Nephron progenitor cell (in vitro differentiated cells): ENCODE measurements at places on chromosomes 5 and 9.

DNA sequence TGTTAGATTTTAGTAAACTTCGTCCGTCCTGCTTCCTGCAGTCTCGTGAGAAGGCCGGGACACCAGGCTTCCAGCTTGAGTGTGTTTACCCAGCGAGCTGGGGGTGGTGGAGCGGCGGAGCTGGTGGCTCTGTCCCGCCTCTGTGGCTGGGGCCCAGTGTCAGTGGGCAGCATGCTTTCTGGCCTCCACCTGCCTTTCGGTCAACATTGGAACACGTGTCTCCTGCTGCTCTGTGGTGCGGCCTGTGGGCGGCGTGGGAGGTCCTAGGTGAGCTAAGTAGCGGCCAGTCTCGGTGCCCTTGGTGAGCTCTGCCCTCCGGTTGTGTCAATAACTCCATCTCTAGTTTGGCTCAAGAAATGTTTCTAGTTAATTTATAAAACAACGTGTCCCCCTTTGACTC, 125.9 kb downstream of the GADD45G start:
- peak; percentile 26 for DNase-seq

DNA sequence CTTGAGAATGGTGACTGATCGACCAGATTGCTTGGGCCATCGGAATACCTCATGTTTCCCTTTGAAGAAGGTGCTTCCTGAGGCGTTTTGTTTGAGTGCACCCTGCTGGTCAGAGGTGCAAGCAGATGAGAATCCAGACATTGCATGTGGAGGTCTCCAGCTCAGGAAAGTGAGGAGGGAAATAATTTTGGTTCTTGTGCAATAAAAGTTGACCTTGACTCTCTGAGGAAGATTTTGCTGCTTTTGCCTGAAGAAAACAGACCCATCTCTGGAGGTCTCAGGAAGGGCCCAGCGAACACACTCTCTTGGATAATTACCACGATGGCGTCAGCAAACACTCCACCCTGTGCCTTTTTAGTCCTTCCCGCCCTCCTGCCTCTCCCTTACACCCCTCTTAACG, 69.7 kb downstream of the GRAMD2B start:
- DNase-seq = no peak

- DNase-seq = no peak
These were observed 8.5 kb downstream of the MRPL36 start for GRCh38 chr5:1791176-1791575.

DNA sequence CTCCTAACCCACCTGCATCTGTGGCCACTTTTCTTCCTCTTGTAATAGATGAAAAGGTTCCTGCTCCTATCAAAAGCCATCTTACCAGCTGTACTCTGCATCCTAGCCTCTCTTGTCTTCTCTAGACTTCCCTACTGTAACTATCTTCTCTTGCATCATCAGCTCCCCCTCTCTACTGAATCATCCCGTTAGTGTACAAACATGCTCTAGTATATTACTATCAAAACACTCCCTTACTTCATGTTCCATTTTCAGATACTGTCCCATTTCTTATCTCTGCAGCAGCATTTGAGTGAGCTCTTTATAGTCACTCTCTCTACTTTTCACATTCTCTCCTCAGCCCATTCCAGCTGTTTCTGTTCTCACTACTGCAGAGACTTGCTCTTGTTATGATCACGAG, 2.8 kb downstream of the SRA1 start:
- no peak for DNase-seq

- DNase-seq = no peak
These were observed 91.9 kb upstream of the C9orf72 start for GRCh38 chr9:27665136-27665535.

- DNase-seq = no peak
These were observed 784.6 kb upstream of the NUDT12 start for GRCh38 chr5:104347119-104347708.

GRCh38 chr9:21015129-21015815, 16.2 kb downstream of the HACD4 start:
- no peak for DNase-seq

GRCh38 chr5:178644826-178645545, 18.1 kb upstream of the CLK4 start:
- DNase-seq = no peak

DNA sequence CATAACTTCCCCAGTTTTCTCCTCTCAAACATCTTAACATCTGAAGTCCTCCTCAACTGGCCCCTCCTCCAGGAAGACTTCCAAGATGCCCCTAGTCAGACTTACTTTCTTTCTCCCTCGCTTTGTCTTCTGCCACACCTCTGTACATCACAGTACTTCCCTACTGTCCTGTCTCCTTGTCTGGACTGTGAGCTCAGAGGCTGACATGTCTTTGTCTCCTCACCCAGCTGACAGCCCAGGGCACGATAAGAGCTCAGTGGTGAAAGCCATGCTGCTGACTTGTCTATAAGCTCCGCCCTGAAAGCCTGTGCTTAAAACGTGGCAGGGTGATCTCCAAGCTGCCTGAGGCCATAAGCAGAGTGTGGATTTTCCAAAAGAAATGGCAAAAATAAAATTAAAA, 33.0 kb upstream of the SLC25A51 start:
- DNase-seq = no peak

GRCh38 chr5:126339215-126339805, 83.9 kb upstream of the GRAMD2B start:
- DNase-seq = peak; percentile 47

DNA sequence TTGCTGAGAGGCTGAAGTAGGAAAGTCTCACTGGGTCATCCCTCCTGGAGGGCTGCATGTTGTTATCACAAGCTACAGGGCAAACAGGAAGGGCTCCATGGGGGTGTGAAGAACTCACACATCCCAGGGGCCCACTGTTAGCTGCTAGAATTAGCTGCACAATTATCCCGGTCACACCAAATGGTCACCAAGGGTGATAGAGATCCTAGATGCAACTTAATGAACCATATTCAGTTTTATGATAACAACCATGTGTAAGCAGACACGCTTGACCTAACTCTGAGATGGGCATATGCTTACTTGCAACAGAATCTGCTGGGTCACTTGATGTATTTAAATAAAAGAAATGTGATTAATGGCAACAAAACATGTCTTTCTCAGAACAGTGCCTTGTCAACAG, 143.5 kb upstream of the C6 start:
- peak; percentile 9 for DNase-seq

DNA sequence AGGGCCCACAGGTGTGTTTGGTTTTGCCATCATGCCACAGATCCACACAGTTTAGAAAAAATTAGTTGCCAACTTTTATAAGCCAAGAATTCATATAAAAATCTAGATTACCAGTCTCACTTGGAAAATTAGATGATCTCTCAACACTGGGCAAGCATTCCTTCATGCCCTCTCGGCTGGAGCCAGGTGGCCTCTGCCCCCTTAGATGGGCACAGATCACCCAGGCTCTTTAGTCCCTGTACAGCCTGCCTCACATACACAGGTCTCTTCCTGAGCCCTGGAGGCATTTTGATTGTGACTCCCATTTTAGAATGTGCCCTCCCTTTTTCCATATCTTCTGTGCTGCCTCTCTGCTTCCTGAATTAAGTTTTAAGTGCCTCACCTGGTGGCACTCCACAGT, 20.0 kb downstream of the ACO1 start:
- DNase-seq = no peak

GRCh38 chr9:27491154-27491553, 32.9 kb upstream of the IFNK start:
- DNase-seq = no peak

- DNase-seq = no peak
These were observed 70.6 kb downstream of the DPYSL3 start for GRCh38 chr5:147439254-147439653.

DNA sequence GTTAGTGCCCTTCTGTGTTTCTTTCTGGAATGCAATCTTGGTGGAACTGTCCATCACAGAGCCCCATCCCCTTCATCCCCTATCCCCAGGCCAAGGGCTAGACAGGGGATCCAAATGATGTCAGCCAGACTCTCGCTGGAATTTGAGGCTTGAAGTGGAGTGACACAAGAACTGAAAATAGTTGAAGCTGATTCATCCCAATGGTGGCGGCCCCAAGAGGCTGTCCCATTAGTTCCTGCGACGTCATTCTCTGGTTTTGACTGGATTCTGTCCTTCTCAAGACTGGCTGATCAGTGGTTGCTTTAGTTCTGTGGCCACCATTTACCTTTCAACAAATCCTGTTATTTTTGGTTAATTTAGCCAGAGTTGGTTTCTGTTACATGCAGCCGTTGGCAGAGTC, 59.9 kb downstream of the SUB1 start:
- no peak for DNase-seq

GRCh38 chr5:164358531-164359259, 853.3 kb downstream of the MAT2B start:
- DNase-seq = no peak

GRCh38 chr5:2193542-2194235, 311.0 kb upstream of the IRX4 start:
- no peak for DNase-seq

- no peak for DNase-seq
These were observed 878.2 kb downstream of the MAT2B start for GRCh38 chr5:164383662-164384061.

DNA sequence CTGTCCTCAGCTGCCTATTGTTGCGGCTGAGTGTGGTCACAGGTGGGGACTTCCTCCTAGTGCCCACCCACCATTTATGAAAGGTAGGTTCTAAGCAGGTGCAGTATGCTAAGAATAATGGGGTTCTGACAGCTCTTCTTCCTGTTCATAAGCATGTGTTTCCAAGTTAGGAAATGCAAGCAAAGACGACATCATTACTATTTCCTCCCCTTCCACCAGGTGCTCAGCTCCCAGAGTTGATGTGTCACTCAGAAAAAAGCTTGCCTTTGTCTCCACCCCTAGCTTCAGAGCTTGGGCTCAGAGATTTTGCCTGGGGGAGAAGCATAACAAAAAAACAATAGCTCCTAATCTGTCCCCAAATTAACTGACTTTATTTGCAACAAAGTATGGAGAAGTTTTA, 1076.7 kb downstream of the NR2F1-AS1 start:
- no peak for DNase-seq

DNA sequence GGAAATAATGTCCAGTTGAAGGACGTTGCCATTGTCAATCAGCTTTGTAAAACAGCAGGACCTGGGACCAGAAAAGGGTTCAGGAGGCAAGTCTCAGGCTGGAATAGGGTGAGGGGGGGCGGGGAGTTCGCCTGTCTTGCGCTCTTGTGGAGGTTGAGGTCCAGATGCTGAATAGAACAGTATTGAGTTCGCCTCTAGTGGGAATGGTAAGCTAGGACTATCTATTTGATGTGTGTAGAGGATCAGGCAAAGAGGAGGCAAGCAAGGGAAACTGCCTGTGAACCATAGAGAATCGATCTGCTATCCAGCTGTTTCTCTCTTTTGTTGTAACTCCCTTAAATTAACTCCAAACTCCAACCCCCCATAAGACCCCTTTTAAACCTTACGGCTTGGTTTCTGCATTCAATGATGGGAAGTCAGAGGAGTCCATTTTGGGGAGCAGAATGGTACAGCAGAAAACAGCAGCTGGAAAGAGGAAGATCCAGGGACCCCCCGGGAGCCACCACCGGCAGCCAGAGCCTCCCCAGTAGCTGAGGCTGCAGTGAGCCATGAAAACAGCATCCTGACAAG, 133.7 kb downstream of the SLC28A3 start:
- no peak for DNase-seq

DNA sequence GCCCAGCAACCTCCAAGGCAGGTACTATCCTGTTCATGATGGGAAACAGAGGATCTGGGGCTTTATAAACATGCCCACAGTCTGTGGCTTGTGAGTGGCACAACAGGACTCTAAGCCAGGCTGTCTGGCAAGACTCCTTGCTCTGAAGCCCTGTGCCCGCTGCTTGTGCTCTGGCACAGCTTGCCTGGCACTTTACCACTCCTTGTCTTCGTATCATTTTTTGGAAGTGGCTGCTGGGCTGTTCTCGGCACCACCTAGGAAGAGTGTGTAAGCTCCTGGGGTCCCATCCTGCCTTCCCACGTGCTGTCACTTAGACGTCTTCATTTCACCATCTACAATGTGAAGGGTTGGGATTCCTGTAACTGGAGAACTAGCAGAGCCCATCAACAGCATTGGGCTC, 59.3 kb upstream of the GLRX start:
- no peak for DNase-seq

- DNase-seq = peak; percentile 45
These were observed 11.4 kb downstream of the MTAP start for GRCh38 chr9:21813575-21814473.

GRCh38 chr5:154971501-154971900, 30.6 kb downstream of the MRPL22 start:
- DNase-seq = no peak

DNA sequence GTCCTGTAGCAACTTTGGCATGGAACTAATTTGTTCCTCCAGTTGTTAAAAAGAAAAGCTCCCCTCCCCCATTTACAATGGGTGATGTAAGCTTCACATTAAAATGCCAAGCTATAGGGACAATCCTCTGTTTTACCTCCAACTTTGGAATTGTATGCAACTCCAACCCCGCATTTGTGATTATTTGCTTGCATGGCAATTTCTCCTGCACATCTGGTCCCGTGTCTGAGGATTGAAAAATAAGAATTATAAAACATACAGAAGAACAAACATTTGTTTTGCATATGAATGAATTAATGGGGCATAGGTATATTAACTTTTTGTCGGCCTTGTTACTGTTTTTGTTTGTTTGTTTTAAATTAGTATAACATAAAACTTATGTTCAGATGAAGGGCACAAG, 17.2 kb downstream of the PCSK1 start:
- DNase-seq = no peak

DNA sequence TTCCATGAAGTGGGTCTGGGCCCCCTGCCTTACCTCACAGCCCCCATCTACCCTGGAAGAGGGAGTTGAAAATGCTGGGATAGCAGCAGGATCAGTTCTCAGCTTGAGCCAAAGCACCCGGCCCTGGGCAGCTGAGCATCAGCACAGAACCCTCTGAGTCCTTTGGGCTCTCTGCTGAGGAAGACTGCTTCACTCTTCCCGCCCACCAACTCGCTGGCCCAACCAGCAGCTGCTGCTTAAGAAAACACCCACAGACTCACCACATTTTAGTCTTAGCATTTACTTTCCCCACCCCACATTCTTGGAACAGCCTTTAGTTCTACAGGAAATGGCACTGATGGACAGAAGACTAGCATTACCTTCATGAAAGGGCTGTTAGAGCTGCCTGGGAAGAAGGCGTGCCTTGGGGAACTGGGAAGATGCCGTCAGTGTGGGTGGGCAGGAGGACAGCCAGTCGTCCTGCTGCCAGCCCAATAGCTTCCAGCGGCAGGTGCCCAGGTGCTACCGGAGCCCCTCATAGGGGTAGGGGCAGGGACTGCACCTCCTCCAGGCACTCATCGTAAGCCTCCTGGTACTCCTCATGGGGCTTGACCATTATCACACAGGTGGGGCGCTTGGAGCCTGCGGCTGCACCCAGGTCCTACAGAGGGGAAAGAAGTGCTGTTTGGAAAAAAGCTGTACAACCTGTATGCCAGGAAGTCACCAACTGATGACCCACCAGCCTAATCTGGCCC, 4.3 kb downstream of the NHP2 start:
- no peak for DNase-seq
